ENCODE measurements at places on chromosomes 16 and 17.
A peak's percentile ranks its signal among the peaks of the same experiment; 100 is the strongest.

- DNase-seq, result no peak
These were observed 10.5 kb upstream of the GSE1 start for GRCh38 chr16:85602402-85603202.

GRCh38 chr17:77647531-77647930 lies 311.0 kb upstream of the TNRC6C start:
- DNase-seq, result no peak

- DNase-seq, result no peak
These were observed 182.5 kb downstream of the ZNF423 start for GRCh38 chr16:49673442-49673841.

DNA sequence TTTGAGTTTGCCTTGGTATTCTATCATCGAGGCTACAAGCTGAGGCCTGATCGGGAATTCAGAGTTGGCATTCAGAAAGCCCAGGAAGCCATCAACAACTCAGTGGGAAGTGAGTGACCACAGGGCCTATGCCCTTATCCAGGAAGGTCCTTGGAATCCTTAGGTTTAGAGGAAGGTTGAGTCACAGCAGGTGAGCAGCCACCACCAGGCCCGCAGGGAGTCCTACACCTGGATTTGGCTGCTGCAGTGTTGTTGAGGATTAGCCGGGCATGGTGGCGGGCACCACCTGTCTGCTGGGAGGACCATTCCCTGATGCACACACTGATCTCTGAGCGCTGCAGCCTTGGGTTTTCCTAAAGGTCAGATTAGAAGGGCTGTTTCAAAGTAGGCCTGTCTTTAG lies 5.2 kb downstream of the ODAD4 start:
- DNase-seq, result no peak

GRCh38 chr16:12291989-12292759 lies 315.6 kb downstream of the SNX29 start:
- no peak for DNase-seq

DNA sequence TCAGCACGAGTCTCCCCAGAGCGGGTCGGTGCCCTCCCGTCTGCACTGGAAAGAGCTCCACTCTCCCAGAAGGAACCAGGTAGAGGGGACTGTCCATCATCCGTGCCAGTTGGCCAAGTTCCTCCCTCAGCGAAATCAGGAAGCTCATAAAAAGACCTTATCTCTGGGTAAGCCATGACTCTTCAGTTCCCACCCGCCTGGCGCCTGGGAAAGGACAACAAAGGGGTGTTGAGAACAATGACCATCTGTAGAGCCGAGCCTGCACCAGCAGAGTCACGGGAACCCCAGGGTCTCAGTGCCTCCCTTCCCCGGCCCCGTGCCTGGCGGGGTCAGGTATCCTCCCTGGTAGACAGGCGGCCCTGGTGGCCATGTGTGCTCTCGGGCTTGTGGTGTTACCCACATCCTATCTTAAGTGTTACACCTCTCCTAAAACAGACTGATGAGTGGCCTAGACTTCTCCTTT lies 190.7 kb downstream of the AXIN2 start:
- DNase-seq, result no peak

- no peak for DNase-seq
These were observed 48.3 kb downstream of the BAIAP2 start for GRCh38 chr17:81083125-81083765.

GRCh38 chr17:48636177-48637018 lies 10.2 kb upstream of the HOXB9 start:
- DNase-seq, result peak; percentile 51

DNA sequence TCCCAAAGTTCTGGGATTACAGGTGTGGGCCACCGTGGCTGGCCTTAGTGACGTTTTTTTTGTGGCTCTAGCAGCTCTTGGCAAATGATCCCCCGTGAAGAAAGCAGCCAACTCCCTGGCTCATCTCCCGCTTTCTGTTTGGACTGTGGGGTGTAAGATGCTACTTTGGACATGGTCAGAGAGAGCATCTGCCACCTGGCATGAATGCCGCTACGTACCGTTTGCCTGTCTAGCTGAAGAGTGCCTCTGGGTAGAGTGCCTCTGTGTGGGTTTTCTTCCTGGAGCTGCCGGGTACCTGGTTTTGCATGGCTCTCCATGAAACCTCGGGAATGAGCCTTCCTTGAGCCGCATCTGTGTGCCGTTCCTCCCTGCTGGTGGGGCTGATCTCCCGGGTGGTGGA lies 34.3 kb downstream of the NDEL1 start:
- DNase-seq, result no peak

DNA sequence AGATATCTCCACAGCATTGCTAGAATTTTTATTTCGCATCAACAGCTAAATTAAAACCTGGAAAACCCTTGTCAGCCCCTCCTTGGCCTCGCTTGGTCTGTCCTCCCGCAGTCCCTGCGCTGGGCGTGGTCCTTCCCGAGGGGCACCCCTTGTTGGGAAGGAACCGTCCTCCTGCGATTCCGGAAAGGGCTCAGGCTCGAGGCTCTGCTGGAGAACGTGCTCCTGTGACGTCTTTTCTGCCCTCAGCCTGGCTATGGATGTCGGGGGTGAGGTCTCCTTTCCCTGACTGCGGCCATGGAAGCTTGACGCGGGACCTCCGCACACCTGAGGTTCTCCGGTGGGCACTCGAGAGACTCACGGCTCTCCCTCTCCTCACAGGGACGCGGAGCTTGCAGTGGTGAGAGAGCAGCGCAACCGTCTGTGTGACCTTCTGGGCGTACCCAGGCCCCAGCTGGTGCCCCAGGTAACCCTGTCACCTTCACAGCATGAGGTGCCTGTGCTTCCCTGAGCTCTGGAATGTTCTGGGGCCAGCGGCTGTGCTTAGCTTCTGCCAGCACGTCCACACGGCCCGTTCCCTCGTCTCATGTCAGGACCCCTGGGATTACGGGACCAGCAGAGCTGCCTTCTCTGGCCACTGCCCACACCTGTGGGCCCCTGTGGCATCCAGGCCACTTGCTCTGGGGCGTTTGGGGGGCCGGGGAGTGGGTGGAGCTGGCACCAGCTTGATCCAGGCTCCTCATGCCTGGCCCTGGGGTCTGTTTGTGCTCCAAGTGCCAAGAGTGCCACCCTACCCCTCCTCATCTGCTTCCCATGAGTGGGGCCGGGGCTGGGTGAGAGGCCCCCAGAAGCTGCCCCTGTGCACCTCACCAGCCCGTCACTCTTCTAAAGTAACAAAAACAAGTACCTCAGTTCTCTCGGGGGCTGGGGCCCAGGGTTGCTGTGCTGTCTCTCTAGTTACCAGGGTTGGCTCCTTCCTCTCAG lies 101.5 kb upstream of the ZNF750 start:
- peak; percentile 9 for DNase-seq

DNA sequence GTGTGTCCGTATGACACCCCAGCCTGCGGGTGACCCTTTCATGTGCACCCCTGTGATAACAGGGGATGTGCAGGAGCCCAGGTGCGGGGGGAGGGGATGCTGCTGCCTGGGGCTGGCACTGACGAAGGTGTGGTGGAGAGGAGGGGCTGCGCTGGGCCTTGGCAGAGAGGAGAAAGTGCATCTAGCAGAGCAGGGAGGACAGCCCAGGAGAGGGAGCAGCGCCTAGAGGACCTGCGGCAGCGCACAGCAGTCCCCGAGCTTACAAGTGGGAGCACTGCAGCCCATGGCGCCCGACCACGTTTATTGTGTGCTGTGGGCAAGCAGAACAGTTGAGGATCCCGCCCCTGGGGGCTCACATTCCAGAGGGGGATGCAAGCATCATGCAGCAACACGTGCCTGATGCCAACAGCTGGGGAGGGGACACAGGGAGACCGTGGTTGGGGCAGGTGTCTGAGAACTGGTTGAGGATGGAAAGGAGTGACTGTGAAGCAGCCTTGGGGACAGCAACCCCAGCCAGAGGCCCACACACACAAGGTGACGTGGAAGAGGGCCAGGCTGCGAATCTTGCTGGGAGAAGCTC lies 10.9 kb upstream of the SLC7A5 start:
- DNase-seq, result no peak

DNA sequence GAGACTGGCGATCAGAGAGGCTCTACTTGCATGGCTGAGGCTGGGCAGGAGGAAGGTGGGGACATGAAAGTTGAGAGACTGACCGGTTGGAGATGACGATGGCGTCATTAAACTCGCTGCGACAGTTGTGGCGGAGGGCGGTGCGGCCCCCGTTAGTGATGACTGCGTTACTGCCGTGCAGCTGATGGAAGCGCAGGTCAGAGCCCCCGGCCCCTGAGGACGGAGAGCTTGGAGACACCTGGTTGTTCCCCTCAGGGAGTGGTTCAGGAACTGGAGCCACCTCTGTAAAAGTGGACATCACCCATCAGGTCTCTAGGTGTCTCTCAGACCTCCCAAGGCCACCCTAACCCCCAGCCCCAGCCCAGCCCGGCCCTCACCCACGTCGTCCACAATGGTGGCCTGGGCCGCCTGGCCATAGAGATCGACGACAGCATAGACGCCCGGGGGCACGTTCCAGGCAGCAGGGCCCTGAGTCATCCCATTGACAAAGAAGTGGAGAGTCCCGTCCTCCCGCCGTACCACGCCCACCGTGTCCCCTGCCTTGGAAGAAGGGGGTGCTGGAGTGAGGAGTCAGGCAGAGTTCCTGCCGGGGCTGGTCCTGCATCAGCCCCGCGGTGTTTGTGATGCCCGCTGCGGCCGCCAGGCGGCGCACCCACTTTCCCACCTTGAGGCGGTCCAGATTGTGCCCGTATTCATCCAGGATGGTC lies 5.3 kb downstream of the NEURL4 start:
- DNase-seq, result peak; percentile 46

- DNase-seq, result no peak
These were observed 163.4 kb downstream of the LAT start for GRCh38 chr16:29148131-29148691.

Data from CD4-positive, alpha-beta T cell treated with Interleukin-15 for 1 hour (primary cell).